ENCODE measurements at places on chromosomes 12 and 14.

GRCh38 chr12:100715976-100716944 lies 78.3 kb upstream of the ANO4 start:
- no peak for DNase-seq

DNA sequence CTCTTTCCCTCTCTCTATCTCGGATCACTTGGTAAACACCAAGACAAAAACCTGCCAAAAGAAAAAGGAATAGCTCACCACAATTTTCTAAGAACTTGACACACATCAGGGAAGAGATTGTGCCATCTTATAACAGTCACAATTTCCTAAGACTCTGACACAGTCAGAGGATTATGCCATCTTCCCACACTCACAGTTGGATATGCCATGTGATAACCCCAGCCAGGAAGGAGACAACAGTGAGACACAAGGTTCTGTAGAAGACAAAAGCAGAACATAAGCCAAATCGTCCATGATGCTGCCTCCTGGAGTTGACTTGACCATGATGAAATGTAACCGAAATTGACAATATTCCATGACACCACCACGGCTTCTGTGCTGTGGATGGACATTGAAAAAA lies 2.8 kb upstream of the CLEC9A start:
- no peak for DNase-seq

DNA sequence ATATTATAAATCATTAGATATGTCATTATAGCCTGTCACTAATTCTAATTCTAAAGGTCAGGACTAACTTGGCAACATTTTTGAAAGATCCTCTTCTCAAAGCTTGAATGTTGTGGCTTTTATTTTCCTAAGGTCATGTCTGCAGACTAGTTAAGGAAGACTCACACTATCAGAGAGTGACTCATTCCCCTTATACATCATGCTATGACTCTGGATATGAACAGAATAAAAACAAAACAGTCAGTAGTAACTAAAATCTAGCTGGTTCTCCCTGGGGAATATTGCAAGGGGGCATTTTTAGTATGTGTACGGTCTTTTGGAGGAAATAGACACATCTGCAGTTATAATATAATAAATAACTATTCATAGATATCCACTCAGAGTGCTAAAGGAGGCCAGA lies 170.6 kb downstream of the SLC2A13 start:
- peak; percentile 36 for DNase-seq

- no peak for DNase-seq
These were observed 95.8 kb upstream of the HMGA2 start for GRCh38 chr12:65728455-65728847.

GRCh38 chr14:70971560-70971959 lies 64.3 kb downstream of the PCNX1 start:
- DNase-seq, result no peak

DNA sequence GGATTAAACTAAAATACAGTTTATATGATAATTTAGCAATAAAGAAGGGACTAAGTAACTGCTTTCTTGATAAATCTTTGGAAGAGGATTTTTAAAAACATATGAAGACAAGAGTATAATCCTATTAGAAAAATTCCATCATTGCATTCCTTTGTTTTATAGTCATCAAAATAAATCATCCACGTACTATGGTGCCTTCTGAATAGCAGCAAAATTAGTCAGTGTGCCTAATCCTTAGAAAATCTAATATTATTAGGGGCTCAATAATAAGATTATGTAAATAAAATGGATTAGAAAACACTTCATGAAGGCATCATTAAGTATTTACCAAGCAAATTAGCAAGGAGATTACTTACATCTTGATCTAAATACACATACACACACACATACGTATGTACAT lies 102.1 kb downstream of the KCNH5 start:
- peak; percentile 28 for DNase-seq

GRCh38 chr12:89779090-89779489 lies 70.5 kb upstream of the ATP2B1 start:
- no peak for DNase-seq

DNA sequence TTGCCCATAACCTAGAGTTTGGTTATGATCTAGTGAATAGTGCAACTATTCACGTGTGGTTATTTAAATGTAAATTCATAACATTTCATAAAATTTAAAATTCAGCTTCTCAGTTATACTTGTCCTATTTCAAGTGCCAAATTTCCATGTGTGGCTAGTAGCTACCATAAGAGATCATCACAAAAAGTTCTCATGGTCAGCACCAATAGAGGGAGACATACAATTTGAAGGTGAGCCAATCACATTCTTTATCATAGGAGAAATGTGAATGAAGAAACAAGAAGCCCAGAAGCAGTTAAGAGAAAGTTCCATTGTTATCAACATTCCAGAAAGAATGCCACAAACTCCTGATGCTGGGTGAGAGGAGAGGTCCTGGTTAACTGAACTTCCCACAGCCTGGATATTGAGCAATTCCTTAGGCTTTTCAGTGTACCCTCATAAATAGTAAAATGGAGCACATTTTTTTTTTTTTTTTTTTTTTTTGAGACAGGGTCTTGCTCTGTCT lies 892.9 kb upstream of the USP15 start:
- DNase-seq, result no peak

DNA sequence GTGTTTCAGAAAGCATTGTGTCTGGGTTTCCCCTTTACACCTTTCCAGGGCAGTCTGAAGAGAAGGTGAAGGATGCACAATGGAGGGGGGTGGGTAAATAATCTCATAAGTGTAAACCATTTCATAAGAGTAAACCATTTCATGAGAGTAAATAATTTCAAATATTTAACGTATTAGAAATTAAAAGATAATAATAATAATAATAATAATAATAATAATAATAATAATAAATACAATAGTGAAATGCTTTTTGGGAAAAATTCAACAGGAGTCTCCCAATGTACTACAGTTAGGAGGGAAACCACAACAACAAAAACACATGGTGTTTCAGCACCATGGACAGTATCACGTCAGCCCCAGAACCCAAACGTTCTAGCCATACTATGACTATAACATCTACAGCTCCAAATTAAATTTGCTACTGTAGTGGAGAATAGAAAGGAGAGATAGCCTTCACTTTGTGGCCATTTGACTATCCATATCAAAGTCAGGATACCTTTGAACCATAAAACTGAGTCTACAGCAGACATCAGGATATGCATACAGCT lies 691.8 kb downstream of the BCL11B start:
- DNase-seq, result no peak

- no peak for DNase-seq
These were observed 24.3 kb downstream of the SPPL3 start for GRCh38 chr12:120879718-120880300.

GRCh38 chr14:44490966-44491365 lies 16.1 kb downstream of the FSCB start:
- DNase-seq, result no peak

DNA sequence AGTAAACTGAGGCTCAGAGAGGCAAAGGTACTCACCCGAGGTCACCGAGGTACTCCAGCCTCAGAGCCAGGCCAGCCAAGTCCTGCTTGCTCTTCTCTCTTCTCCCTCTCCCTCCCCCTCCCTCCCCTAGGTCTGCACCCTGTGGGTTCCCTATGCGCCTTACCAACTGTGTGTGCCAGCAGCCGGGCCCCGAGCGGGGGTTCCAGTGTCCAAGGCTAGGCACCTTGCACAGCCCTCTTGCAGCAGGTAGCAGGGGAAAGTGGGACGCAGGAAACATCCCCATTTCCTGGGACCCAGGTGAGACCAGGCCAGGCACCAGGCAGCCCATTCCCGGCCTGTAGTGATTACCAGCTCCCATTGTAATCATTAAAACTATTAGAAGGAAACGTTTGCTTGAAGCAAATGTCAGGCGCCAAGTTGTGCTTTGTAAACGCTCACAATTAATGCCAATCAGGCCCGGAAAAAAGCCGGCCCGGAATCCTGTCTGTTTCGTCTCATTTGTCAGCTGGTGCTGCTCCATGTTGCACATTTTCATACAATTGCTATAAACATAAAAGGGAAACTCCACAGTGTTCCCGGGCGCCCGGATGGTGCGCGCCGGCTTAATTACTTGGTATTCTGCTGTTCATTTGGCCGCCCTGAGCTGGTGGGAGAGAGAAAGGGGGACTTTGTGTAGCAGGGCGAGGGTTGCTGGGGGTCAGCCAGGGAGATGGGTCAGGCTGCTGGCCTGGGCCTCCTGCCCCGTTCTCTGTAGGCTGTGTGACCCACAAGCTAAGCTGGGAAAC lies 11.9 kb downstream of the FAM222A start:
- no peak for DNase-seq

GRCh38 chr12:21766403-21766802 lies 8.1 kb downstream of the KCNJ8 start:
- no peak for DNase-seq

- no peak for DNase-seq
These were observed 33.7 kb upstream of the SELPLG start for GRCh38 chr12:108667349-108667748.

DNA sequence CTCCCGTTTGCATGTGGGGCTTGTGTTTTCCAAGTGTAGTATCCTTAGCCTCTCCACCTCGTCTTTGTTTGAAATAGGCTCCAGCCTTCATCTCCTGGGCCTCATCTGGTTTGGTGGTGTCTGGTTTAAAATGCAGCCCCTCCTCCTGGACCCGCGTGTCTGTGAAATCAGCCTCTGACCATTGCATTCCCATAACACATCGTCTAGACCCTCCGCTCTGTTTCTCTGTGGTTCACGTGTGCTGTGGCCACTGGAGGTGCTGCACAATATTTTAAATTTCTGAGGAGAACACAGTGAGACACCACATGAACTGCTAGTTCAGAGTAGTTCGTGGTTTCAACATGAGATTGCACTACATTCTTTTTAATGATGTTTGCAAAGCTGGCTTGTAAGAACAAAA lies 35.6 kb downstream of the UBE3B start:
- DNase-seq, result no peak

DNA sequence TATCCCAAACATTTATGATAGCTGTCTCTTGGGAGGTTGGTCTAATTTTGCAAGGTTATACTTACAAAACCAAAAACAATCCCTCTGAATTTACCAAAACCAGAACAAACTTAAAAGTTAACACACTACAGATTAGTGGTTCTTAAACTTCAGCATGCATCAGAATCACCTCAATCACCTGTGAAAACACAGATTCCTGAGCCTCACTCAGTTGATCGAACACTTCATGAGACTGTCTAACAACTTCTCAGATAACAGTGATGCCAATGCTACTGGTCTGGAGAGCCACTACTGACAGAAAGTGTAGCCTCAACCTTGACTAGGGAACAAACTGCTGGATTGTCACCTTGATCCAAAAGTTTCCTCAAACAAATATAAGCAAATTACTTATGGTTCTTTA lies 44.2 kb downstream of the ATP2B1 start:
- no peak for DNase-seq

- DNase-seq, result peak; percentile 79
These were observed 197.5 kb upstream of the TMEM132C start for GRCh38 chr12:128069359-128069997.

DNA sequence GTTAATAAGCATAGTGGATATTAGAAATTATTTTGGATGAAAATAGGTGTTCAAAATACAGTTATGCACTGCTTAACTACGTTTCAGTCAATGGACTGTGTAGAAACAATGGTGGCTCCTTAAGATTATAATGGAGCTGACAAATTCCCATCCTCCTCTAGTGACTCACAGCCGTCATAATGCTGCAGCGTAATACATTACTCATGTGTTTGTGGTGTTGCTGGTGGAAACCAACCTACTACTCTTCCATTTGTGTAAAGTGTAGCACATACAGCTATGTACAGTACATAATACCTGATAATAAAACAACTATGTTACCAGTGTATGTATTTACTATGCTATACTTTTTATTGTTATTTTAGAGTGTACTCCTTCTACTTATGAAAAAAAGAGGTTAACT lies 111.2 kb upstream of the TMCC3 start:
- DNase-seq, result peak; percentile 67

- no peak for DNase-seq
These were observed 29.2 kb upstream of the FOS start for GRCh38 chr14:75249251-75249957.

DNA sequence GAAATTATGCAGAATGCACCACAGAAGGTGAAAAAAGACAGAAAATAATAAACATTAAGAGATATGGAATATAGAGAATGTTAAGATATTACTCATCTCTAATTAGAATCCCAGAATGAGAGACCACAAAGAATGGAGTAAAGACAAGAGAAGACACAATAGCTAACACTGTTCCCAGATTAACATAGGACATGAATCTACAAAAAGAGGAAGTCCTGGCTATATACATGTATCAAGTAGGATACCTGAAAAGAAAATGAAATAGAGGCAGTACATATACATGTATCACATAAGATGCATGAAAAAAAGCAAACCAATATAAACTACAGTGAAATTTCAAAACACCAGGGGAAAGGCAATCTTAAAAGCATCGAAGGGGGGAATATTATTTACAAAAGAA lies 5.6 kb upstream of the EPS8 start:
- no peak for DNase-seq

GRCh38 chr12:131001493-131001892 lies 47.8 kb downstream of the ADGRD1 start:
- no peak for DNase-seq

DNA sequence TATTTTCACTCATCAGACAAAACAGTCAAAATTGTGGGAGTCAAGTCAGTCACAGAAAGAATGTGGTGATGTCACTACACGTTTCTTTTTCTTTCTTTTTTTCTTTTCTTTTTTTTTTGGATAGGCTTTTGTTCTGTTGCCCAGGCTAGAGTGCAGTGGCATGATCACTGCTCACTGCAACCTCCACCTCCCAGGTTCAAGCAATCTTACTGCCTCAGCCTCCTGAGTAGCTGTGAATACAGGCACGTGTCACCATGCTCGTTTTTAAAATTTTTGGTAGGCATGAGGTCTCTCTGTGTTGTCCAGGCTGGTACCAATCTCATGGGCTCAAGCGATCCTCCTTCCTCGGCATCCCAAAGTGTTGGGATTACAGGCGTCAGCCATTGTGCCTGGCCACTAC lies 2.3 kb downstream of the CLECL1 start:
- DNase-seq, result no peak

DNA sequence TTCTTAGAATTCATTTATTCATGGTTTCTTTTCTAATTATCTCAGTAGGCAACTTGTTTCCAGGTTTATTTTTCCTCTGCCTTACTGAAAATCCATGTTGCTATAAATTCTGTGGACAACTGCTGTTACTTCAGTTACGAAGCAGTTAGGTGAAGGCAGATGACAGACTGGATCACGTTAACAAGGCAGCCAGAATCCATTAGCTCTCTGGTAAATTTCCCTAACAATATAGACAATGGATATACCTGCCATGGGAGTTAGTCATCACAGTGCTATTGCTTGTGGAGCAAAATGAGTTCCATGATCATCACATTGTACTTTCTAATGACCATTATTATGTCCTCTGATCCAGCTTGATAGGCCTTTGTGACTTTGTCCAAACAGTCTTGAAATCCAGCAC lies 291.5 kb downstream of the NELL2 start:
- DNase-seq, result no peak

DNA sequence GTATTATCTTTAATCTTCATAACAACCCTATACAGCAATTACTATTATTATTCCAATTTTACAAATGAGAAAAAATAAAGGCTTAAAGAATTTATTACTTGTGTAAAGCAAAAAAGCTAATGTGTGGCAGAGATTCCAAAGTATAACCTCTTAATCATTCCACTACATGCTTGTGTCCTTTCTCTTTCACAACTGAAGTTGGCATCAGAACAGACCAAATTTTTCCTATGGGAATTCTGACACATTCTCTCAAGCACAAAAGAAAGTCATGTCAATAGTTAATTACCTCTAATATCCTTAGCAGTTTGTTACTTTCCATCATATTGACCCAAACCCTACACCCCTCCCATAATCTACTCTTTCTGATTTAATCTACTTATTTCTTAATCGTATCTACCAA lies 86.7 kb downstream of the BCL2L14 start:
- DNase-seq, result no peak

Data from adipocyte (in vitro differentiated cells).